ENCODE measurements at places on chromosomes 1 and 21.

DNA sequence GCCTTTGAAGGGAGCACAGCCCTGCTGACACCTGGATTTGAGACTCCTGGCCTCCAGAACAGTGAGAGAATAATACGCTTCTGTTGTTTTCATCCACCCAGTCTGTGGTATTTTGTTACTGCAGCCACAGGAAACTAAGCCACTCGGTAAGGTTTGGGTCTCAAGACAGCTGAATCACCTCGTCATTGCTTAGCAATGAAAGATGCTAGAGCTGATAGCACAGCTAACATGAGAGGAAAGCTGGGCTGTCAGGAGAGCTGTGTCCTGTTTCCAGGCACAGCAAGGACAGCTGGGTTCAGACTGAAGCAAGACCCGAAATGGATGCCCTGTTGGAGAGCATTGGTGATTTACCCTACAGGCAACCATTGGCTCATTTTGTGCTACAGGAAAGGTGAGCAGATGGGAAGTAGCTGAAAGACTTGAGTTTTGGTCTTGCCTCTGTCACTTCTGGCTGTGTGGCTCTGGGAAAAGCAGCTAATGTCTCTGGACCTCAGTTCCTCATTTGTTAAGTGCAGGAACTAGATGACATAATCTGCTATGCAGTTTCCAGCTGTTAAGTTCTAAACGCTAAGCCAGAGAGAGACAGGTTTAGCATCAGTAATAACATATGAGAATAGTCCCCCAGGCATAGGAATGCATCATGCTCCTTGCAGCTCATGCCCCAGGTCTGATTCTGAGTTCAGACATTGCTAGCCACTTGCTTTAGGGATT, 58.0 kb downstream of the CLIC6 start:
- DNase-seq, result no peak

GRCh38 chr21:39707316-39707715, 37.7 kb upstream of the IGSF5 start:
- DNase-seq, result no peak

DNA sequence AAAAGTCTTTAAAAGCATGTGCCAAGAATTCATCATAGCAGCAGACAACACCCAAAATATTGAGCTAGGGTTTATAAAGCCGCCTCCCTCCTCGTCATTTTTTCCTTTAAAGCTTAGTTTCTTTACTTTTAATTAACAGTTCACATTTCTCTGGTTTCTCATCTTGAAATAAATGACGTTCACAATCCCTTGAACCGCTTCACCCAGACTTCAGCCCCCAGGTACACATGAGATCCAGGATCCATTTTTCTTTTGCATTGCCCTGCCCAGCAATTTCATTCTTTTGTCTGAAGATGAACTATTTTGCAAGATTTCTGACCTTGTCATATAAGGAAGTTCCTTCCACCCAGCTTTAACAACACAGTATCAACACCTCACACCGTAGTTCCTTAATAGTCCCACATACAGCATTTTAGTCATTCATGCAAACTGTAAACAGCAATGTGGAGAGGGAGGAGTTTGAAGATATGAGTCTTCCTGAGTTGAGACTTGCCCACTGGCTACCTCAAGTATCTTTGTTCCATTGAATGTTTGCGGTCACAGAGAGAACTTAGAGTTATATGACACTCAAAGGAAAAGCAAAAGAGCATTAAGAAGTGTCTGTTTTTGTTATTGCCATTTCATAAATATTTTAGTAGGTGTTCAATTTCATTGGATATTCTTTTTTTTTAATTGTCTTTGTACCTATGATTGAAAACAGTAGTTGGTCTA, 35.3 kb upstream of the CACYBP start:
- no peak for DNase-seq

DNA sequence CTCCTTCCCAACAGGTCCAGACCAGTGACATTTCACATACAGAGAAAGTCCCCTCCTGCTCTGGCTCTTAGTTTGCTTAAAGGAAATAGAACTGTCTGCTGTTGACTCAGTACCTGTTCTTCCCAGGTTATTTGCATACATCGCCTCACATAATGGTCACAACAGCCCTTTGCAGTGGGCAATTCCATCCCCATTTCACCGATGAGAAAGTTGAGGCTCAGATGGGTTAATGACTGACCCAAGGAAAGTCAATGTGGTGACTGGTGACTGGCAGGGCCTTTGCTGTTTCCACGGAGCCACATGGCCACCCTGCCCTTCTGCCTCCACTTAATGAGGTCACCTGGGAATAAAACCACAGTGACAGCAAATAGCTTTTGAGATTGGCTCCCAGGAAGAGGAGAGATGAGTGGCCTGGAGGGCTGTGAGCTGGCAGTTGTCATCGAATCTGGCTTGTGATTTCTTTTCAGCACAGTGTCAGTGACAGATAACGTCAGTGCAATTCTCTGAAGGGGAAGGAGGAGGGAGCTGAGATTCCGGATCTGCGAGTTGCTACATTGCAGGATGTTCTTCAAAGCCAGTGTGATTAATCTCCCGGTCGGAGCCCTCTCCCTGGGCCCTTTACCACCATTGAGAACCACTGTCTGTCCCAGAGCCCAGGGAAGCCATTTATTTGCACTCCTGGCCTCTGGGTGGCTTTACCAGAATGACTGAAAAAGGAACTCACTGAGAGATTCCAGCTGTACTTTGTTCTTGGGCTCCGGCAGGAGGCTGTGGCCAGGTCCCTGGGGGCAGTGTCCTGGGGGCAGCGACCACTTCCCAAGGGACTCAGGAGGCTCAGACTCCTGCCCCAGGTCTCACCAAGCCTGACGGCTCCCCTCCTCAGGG, 117.2 kb downstream of the CNIH3 start:
- DNase-seq, result peak; percentile 58

DNA sequence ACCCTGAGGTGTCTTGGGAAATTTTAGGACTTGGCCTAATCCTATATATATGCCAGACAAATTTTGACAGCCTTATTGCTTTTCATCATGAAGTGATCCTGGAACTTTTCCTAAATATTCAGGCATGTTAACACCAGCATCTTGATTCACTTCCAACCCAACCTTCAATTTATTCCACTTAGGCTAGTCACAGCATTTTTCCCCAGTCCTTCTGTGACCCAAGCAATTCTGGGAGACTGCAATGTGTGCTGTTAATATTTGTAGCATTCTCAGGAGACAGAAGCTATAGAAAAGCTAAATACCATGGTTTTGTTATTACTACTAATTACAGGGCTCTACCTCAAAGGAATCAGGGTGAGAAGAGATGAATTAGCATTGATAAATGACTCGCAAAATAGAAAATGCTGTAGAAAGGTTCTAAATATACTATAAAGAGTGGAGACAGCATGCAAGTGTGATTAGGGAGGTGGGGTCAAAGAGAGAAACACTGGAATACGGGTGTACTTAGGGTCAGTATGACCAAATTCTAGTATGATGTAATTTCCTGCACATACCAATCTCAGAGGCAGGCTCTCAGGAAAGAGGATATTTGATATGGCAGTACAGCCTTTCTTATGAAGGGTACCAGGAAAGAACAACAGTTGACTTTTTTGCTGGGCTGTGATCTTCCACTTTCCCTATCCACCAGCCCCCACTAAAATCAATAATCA, 29.1 kb downstream of the PRRX1 start:
- DNase-seq, result no peak

Data from C1 segment of cervical spinal cord (tissue), 14 donors.